ENCODE measurements at places on chromosomes 11 and 22.
A peak's percentile ranks its signal among the peaks of the same experiment; 100 is the strongest.

GRCh38 chr11:121523581-121524232 lies 70.9 kb upstream of the SORL1-AS1 start:
- no peak for DNase-seq

- DNase-seq = no peak
Measured at GRCh38 chr11:1822648-1823375, 12.0 kb upstream of the SYT8 start.

- DNase-seq = no peak
Measured at GRCh38 chr22:47069270-47069669, 306.8 kb downstream of the TBC1D22A start.

DNA sequence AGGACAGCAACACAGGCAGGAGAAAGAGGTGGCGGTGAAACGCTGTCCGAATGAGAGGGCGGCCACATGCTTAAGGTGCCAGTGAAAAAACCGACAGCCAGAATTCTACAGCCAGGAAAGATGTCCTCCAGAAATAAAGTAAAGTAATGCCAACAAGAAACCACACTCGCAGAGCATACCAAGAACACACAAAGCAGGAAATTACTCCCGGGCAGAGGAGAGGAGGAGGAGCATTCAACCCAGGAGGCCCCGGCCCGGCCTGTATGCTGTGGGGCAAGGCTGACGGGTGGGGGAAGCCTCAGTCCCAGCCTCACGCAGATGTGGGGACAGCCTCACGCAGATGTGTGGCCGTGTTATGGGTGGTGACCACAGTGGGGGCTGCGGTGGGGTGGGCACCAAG lies 28.0 kb downstream of the CHID1 start:
- no peak for DNase-seq

GRCh38 chr22:47645923-47646322 lies 883.5 kb downstream of the TBC1D22A start:
- no peak for DNase-seq

- DNase-seq = peak; percentile 56
Measured at GRCh38 chr11:27040302-27041115, at the start of gene BBOX1. Gene BBOX1 (plus strand): TSS chr11:27040815. CDS start chr11:27055431, 14,616 bp downstream.

GRCh38 chr11:118618991-118619375 lies 11.6 kb downstream of the PHLDB1 start:
- DNase-seq = no peak

DNA sequence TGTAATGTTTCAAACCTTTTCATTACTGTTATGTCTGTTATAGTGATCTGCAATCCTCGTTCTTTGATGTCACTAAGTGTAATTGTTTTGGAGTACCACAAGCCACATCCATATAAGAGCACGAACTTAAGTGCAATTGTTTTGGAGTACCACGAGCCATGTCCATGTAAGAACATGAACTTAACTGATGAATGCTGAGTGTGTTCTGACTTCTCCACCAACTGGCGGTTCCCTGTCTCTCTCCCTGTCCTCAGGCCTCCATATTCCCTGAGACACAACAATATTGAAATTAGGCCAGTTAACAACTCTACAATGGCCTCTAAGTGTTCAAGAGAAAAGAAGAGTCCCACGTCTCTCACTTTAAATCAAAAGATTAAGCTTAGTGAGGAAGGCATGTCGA lies 23.5 kb downstream of the TESMIN start:
- no peak for DNase-seq

DNA sequence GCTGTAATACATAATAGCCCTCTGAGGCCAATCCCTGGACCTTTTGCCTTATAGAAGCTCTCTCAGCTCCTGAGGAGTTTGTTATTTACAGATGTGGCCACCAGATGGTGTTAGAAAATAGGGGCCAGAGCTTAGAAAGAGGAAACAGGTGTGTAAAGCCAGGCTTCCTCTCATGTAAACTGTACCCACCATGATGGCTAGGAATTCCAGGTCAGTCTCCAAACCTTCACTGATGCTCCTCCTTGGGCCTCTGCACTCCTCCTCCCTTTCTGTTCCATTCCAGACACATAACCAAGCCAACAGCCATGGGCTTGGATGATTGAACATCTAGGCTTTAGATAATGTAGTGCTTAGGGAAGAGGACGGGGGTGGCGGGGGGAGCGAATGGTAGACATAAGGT lies 39.7 kb downstream of the USP35 start:
- DNase-seq = peak; percentile 40

DNA sequence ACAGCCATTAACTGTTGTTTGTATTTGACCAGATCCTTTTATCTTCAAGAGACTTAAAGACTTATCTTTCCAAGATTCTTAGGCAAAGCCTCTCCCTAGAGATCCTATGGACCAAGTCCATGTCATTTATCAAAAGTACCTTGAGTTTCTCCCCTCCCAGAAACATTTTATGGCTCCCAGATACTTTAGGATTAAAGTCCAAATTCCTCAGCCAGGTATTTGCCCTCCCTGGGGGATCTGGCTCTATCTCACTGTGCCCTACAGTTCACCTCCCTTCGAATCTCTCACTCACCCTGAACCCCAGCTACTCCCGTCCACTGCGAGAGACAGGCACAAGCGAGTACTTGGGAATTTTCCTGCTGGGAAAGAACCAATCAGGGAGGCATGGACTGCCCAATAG lies 11.9 kb downstream of the MS4A8 start:
- DNase-seq = no peak

GRCh38 chr11:111923351-111923788 lies 4.7 kb downstream of the C11orf52 start:
- no peak for DNase-seq

DNA sequence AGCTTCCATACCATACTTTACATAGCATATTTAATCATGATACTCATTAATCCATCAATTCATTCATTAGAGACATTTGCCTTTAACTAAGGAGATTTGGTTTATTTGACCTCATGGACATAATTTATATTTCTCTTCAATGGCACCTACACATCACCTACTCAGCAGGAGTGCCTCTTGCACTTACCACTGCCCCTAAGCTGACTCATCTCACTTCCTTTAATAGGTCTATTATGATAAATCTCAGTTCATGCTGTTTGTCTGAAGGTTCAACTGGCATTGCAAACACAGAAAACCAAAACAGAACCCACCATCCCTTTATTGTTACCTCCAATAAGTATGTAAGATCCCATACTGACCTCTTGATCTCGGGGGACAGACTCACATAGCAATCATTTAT lies 186.7 kb downstream of the LUZP2 start:
- DNase-seq = no peak

DNA sequence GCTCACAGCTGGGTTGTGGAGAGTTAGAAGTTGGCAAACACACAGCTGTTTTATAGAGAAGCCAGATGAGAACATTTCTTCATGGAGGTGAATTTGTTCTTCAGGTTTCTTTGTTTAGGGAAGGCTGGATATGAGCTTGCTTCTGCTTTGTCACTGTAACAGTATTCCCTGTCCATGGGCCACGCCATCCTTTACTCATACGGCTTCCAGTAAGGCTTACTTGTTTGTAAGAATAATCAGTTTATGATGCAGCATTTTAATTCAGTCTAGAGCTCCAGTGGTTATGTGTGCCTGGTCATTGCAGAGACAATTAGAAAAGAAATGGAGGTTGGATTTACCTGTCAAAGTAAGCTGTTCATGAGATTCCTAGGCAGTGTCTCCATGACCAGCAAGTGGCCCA lies 131.8 kb downstream of the TRIM44 start:
- no peak for DNase-seq

GRCh38 chr22:42763965-42764480 lies 43.4 kb upstream of the A4GALT start:
- DNase-seq = no peak

- no peak for DNase-seq
Measured at GRCh38 chr11:118524356-118524755, 2.9 kb upstream of the TTC36 start.

All from hippocampal formation (tissue), 2 donors.